ENCODE measurements at places on chromosomes 1 and 21.

- no peak for DNase-seq
These were observed 3.6 kb upstream of the SCAF4 start for GRCh38 chr21:31735511-31735992.

DNA sequence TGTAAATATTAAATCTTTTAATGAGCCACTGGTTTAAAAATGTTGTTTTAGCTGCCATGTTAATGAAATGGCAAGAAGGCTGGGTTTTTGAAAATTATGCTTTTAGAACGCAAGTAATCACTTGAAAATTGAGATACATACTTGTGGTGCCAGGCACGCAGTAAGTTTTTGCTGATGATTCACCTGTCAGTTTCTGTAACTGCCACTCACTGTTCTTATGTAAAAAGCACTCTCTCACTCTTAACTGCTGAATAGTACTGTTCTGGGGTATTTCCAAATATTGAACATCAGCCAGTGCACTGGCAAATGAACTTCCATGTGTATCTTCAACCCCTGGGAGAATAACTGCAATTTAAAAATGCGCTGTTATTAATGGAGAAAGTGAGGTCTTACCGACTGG lies 17.9 kb downstream of the LGALS8 start:
- no peak for DNase-seq

DNA sequence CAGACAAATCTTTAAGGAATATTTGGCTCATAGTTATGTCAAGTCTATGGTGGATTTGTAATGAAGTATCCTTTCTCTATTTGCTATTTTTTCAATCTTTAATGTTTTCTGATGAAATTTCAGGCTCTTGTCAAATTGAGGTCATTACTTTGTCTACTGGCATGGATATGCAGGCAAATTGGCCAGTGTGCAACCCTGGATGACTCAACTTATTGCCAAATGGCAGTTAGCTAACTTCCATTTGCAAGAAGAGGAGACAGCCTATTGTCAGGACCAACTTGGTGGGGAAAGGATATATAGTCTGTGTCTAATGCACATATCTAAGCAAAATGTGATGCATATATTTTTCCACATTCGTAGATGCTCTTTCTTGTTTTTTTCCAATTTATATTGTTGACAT lies 530.5 kb downstream of the PTBP2 start:
- no peak for DNase-seq

DNA sequence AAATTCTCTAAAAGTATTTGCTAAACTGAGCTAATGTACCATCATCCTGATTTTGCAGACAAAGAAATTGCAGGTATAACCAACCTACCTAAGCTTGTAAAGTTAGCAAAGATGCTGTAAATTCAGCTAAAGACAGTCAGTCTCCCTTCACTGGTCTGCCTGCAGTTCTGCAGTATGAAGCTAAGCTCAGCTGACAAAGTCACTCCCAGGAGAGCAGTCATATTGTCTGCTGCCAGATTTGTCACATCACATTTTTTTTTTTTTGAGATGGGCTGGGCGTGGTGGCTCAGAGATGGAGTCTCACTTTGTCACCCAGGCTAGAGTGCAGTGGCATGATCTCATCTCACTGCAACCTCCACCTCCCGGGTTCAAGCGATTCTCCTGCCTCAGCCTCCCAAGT lies 8.9 kb upstream of the CMPK1 start:
- DNase-seq: no peak

- DNase-seq: no peak
These were observed 6.2 kb downstream of the SLC2A1 start for GRCh38 chr1:42952303-42953001.

Data from kidney capillary endothelial cell (primary cell).